ENCODE measurements at places on chromosomes 6 and 20.

- no peak for DNase-seq
These were observed 543.2 kb upstream of the CHD6 start for GRCh38 chr20:42161228-42161829.

GRCh38 chr6:123742626-123743025 is 61.0 kb upstream of the NKAIN2 start:
- no peak for DNase-seq

DNA sequence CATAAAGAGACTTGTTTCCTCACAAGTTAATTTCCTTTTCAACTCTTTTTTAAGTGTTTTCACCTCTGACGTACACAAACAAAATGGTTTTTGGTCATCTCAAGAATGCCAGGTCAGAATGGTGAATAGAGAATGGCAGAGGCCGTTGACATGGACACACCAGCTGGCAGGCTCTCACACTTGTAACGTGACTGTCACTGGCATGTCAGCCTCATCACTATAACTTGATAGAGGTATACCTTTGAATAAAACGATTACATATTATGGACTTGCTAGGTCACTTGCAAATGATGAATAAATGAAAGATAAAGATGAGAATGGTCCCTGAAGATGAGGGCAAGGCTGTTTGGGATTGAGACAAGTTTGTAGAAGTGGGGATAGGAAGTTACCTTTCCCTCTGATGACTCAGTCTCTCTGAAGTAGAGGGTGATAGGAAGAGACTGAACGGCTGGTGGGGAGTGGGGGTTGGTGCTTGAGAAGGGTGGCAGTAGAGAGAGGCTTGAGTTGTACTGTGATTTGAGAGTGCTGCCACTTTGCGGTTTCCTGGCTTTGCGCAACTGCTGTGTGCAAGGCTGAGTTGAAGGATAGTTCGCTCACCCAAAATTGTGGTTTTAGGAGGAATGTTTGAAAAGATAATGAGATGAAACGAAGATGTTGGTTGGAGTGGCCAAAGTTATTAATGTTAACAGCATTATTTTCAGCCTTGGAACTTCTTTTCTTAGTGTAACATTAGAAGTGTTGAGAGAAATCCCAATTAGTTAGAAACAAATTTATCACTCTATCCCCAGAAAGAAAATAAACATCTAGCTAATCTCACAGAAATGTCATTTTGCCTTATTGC is 30.3 kb downstream of the TBPL1 start:
- peak; percentile 73 for DNase-seq

- no peak for DNase-seq
These were observed 231.2 kb upstream of the PMEPA1 start for GRCh38 chr20:57940868-57941522.

DNA sequence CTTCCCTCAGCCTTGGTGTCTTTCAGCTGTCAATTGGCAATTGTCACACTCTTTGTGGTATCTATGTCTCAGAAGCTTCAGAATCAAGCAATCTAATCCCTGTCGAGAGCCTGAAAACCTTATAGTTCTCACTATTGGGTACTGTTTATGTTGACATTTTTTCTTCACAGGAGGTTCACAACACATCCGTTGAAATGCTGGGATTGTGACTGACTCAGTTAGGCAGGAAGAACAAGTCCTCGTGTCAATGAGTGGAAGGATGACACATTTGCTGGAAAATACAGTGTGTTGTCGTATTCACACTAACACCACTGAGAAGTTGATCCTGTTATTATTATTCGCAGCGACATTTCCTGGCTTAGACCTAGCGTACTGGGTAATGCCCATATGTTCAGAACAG is 163.9 kb upstream of the CITED2 start:
- DNase-seq = no peak

- DNase-seq = no peak
These were observed 2.2 kb downstream of the KCNB1 start for GRCh38 chr20:49480236-49480635.

DNA sequence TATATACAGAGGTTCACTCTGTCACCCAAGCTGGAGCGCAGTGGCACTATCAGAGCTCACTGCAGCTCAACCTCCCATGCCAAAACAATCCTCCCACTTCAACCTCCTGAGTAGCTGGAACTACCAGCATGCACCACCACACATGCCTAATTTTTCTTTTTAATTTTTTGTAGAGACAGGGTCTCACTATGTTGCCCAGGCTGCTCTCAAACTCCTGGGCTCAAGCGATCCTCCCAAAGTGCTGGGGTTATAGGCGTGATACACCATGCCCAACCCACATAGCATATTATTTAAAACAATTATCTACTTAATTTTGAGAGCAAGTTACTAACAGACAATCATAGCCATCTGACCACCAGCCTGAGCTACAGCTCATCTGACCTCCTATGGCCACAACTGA is 459.9 kb upstream of the JARID2 start:
- no peak for DNase-seq

DNA sequence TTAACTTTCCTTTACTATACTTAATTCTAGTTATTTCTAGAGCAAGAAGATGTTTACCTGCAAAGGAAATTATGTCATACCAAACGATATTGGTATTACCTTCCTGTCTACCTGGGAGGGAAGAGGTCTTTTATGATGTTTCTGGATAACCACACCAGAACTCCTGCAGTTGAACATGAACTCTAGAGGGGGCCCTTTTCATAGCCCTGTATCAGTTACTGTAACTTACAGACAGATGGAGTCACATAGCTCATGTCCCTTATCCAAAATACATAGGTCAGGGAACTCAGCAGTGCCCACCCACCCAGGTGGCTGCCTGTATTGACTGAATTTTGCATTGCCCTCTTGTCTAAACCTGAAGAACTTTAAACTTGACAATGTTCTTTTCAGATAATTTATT is 35.1 kb upstream of the MYL9 start:
- DNase-seq = no peak

DNA sequence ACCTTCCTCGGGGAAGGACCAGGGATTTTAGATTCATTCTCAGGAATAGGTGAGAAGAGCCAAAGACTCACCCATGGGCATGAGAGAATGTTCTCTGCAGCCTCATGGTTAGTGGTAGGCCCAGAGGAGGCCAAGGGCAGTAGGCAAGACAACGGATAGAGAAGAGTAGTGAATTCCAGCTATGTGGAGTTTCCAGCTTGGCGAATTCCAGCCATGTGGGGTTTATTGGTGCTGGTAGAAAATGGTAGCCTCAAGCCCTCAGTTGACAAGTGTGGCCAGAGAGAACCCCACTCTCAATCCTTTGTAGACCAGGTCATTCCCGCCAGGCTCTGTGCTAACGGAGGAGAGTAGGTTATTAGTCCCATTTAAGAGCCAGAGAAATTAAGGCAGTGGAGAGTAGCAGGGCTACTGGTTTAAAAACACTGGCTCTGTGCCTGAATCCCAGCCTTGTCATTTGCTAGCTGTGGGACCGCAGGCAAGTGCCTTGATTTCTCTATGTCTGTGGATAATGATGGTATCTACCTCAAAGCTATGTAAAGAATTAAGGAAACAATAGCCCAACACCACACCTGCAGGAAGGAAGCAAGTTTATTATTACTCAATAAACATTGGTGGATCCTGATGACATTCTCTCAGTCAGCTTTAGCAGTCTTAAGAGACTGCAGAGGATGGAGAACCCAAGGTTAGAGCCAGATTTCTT is 2.0 kb upstream of the SLC9A8 start:
- no peak for DNase-seq

DNA sequence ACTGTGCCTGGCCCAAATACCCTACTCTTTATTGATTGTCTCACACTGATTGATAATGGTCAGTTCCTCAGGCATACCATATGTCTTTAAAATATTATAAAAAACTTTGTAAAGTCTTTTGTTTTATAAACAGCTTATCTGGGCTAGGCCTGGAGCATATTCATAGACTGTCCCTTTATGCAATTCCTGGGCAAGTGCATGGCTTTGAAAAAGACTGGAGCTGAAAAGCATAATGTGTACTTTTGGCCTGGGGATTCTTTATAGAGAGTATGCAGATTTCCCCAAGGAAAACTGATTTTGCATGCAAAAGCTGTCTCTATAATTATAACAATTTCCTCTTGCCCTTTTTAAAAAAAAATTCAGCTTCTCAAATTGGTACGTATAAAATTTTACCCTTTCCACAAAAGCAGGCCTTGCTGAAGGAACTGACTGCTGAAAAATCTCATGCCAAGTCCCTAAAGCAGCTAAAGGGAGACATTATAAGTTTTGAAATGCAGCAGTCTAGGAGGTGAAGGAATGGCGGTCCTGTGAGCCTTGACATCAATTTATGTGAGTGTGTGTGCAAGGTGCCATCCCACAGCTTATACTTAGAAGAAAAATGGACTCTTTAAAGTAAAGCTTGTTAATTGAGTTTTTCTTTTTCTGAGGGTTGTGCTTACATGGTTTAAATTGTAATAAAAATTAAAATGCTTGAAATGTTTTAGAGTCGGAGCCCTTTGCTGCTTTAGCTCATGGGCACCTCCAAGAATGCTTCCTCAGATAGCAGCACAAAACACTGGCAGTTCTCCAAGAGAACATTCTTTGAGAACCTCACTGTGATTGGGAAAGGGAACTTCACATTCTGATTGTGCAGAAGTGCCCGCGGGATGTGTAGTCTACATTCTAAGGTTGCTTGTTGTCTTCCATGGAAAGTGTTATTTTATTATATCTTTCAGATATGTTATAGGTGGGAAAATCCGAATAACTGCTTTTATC is 43.9 kb downstream of the PLCB4 start:
- peak; percentile 80 for DNase-seq

- peak; percentile 20 for DNase-seq
These were observed 158.7 kb downstream of the SCML4 start for GRCh38 chr6:107665382-107665781.

DNA sequence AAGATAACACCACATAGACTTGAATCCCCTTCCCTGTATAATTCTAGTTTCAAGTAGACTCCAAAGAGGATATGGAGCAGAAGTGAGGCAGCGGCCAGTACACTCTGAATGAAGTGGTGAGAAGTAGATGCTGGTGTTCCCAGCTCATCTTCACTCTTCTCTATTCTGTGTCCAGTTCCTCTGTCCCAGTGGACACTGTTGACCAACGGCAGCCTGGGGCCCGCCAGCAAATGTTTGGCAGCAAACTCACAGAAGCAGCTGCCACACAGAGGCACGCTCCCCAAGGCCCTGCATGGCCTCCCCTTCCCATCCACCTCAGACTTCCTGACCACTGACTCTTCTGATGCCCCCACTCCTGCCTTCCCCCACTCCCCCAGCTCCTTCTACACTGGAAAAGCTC is 358.9 kb upstream of the ID4 start:
- DNase-seq = no peak

GRCh38 chr6:35327349-35328027 is 14.9 kb upstream of the PPARD start:
- peak; percentile 32 for DNase-seq

- no peak for DNase-seq
These were observed 95.3 kb downstream of the MLIP start for GRCh38 chr6:54206510-54206909.

DNA sequence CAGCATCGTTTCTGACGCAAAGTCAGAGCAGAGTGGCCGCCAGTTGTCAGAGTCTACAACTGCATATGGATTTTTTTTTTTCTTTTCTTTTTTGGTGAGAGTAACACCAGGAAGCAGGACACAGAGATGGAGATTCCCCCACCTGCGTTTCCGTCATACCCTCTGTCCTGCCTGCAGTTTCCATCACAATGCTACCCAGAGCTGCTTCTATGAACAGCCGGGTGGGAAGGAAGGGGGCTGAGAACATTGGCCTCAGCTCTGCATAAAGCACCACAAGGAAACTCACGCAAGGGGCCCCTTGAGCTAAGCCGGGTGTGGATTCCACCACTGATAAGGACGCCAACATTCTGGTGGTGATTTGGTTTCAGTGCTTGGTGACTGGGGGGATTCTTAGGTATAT is 183.5 kb upstream of the AFDN start:
- DNase-seq = no peak

GRCh38 chr6:150169609-150170008 is 26.8 kb downstream of the PPP1R14C start:
- DNase-seq = peak; percentile 50

DNA sequence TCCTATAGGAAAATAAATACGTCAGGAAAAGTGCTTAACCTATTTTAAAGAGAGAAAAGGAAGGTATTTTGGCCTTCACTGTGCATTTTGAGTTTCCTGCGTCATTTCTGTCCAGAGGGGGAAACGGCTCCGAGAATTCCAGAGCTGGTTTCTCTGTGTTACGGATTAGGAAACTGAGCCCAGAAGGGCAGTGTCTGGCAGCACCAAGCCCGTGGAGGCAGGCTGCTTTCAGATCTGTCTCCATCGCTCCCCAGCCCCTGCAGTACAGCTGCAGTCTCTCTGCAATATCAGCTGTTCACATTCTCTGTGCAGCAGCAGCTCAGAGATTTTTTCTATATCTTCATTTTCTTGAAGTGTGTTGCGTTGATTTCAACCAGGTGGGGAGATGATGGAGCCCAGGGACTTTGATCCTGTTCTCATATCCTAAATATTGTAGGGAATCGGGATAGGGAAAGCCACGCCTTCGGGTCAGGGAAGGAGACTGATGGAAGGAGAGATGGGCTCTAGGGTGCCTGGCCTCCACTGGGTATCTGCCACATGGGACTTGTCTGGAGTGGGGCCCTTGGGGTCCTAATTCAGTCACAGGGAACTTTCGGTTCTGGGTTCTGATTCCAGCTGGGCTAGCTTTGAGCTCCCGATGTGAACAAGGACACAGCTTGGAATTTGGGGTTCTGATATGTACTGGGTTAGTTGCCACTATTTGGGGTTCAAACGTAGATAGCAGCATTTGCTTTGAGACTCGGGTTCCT is 2.8 kb downstream of the ANKRD60 start:
- DNase-seq = no peak

DNA sequence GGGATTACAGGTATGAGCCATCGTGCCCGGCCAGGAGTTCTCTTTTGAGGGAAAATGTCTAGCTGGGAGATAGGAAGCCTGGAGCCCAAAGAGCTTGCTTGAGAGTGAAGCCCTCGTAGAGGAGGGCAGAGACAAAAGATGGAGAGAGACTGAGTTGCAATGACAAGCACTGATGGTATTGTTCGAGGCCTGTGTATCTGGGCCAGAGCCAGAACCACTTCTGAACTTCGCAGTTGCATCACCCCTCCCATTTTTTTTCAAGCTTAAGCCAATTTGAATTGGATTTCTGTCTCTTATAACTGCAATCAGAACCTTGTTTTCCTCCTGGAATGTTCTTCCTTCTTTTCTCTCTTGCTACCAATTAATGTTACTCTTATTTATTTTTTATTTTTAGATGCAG is 83.1 kb downstream of the KCNB1 start:
- peak; percentile 79 for DNase-seq

GRCh38 chr20:60352596-60352995 is 394.4 kb downstream of the CDH26 start:
- no peak for DNase-seq

GRCh38 chr6:170058878-170059485 is 231.9 kb downstream of the DLL1 start:
- no peak for DNase-seq

GRCh38 chr6:24245275-24245674 is 112.6 kb downstream of the DCDC2 start:
- no peak for DNase-seq

All from fibroblast of gingiva (primary cell).